Upper lobe of right lung (tissue), 1 donor: ENCODE measurements at places on chromosomes 6 and 20.

GRCh38 chr6:139540276-139540675 is 165.8 kb upstream of the CITED2 start:
- no peak for DNase-seq

DNA sequence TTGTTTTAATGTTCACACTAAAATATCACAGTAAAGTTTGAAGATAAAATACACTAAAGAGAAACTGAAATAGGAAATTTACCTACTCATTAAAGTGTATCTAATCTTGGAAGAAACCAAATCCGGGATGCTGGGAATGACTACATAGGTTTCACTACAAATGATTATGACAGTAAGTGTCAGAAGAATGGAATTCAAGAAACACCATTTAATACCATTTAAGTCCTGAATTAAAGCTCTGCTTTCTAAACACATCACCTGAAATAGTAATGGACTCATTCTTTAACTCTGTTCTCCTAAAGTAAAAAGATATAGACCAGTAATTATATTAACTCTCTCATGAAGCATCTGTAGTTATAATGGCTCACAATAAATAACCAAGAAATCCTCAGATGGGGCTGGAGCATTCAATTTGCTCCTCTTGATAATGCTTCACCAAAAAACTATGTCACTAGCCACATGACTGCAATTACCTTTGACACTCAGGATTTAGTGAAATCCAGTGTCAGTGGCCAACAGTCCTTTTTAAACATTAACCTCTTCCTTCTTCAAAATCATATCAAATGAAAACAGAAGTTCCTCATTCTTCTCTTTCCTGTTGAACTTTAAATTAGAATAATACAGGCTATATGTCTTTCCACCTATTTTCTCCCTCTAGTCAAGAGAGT is 41.4 kb downstream of the MAP7 start:
- DNase-seq = no peak

DNA sequence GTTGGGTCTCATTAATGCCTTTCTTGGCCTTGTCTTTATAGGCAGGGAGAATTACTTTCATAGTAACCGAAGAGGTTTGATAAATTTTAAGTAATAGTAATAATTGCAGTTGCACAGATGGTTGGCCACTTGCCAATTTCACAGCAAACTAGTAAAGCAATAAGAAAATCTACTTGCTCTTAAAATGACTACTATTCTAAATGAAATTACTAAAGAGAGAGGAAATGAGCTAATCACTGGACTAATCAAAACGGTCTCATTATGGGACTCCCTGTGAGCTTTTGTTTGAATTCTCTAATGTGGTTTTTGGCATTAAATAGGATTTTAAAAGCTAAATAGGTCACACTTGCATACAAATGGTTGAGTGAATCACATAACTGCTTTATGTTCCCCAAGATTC is 227.4 kb upstream of the PLN start:
- no peak for DNase-seq

DNA sequence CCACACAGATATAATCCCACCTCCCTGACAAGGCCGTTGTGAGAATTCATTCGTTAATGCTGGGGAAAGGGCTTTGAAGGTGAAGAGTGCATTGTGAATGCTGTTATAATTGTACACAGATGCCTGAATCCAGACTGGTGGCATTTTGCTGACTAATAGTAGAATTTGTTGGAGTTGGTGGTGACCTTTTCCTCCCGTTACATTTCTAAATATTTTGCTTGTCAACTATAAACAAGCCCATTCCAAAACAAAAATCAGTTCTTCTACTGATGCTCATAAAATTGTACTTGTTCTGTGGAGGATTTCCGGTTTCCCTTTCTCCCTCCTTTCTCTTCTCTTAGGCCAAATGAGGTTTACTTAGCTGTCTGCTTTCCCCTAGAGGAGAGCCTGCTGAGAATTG is 253.1 kb upstream of the SUPT3H start:
- DNase-seq = no peak

DNA sequence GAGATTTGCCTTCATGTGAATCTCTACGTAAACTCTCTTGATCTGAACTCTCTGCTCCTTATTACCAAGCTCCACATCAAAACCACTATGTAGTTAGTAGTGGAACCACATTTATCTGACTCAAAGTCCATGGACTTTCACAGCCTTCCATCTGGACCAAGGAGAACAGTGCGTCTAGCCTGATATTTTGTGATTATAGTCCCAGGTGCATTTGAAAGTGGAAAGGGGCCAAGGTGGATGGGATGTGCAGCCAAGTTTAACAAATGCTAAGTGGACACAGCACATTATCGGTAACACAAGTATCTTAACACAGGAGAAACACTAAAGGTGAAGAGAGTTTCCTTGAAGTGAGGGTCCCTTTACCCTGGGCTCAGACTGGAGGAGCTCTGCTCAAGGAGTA is 281.2 kb upstream of the SGK1 start:
- no peak for DNase-seq

GRCh38 chr6:31829633-31830283 is 2.2 kb downstream of the HSPA1B start:
- DNase-seq = no peak
